NCI-H1105 (cell line): ENCODE measurements at places on chromosomes 1 and 21.

GRCh38 chr1:1307261-1307922 lies 338 bp downstream of the ACAP3 start:
- no peak for DNase-seq

- no peak for DNase-seq
Observed at GRCh38 chr1:198165927-198166647, 9.3 kb downstream of the NEK7 start.

DNA sequence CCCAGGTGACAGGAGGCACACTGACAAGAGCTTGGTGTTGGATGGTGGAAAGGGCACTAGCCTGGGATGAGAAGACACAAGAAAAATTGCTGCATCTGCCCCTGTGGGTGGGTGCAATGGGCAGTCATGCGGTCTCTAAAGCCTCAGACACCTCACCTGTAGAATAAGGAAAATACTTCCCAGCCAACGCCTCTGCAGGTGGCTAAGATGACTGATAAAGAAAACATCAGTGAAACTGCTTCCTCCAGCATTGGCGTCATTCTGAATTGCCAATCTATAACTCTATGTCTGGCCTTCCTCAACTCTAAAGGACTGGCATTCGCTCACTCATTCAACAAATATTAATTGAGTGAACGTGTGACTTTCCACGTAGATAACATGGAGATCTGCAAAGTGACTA lies 100.4 kb upstream of the F3 start:
- DNase-seq, result no peak

DNA sequence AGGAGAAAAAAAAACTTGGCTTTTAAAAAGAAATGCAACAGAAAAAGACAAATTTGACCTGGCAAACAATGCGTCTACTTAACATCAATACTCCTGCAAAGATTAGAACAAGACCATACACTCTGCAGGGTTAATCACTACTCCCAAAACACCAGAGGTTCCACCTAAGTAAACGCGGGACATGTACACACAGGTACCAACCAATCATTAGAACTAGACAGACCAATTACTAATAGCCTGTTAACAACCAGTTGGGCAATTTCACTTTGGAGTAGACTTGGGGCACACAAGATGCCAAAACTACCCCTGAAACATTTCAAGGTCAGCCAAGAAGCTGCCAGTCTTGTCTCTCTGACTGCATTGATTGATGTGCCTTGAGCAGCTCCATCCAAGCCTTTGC lies 125.8 kb downstream of the RRAGC start:
- no peak for DNase-seq

DNA sequence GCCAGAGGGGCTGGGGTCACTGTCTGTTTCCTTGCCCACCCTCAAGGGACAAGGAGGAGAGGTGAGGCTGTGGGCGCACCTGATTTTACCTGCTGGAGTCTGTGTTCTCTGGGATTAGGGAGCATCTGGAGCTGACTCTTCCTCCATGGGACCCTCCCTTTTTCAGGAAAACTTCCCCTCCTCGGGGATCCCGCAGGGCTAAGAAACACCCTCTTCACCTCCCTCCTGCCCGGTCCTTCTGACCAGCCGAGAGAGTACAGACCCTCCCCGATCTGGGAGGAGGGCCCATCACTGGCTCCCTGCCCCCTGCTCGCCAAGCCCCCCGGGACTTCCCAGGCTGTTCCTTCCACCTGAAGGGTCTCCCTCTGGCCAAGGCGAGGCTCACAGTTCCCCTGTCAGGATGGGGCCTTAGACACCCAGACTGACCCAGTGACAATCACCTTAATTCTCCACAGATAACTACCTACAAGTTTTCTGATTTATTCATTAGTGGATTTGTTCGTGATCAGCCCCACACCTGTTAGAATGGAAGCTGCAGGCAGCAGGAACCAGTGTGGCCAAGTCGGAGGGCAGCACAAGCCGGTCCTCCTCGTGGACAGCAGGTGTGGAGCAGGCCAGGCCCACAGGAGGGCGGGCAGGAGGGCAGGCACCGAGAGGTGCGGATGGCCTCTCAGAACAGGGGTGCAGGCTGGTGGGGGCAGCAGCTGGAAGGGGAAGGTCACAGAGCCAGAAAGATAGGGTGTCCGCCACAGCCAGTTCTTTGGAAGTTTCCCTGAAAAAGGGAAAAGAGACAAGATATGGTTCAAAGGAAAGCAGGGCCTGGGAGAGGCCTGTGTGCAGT lies 15.9 kb upstream of the SAMD11 start:
- no peak for DNase-seq

GRCh38 chr1:86504895-86505563 lies 36.3 kb downstream of the CLCA1 start:
- no peak for DNase-seq

GRCh38 chr21:36976882-36977651 lies 10.6 kb upstream of the HLCS start:
- DNase-seq, result no peak

GRCh38 chr1:153428073-153428638 lies 11.8 kb downstream of the S100A7A start:
- DNase-seq, result no peak

DNA sequence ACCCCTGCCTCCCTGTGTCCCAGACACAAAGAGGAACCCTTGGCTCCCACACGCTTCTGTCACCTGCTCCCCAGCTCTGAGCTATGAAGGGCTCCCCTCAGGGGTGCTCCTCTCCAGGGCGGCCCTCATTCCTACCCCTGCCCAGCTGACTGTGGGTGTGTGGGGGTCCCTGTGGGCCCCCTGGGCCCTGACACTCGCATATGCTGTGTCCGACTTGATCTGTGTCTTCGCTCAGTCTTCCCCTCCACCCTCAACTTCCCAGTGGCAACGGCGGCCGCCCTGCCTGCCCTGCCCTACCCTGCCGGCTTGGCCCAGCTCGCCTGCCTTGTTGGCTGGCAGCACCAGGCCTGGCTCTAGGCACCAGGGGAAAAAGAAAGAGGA lies 1.2 kb downstream of the KCNQ4 start:
- DNase-seq, result no peak

DNA sequence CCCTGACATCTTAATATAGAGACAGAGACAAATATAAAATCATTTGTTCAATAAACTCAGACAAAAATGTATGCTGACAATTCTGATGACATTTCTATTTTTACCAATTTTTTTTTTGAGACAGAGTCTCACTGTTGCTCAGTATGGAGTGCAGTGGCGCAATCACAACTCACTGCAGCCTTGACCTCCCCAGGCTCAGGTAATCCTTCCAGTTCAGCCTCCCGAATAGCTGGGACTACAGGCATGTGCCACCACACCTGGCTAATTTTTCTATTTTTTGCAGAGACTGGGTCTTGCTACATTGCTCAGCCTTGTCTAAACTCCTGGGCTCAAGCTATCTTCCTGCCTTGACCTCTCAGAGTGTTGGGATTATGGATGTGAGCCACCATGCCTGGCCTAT lies 13.6 kb upstream of the SIKE1 start:
- DNase-seq, result no peak

DNA sequence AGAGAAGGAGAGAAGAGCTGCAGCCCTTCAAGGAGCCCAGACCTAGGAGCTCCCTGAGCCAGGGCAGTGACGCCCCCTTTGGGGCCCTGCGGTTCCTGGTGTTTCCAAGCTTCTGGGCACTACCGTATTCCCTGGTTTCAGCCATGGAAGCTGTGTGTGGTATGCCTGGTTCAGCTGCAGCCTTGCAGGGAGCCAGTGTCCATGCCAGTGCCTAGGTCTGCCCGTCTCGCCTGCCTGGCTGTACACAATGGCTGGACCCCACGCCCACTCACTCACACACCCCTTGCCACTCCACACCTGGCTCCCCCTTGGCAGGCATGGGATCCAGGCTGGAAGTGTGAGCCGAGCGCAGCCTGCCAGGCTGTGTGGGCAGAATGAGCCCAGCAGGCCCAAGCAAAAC lies 87.7 kb downstream of the ADARB1 start:
- DNase-seq, result no peak

- no peak for DNase-seq
Observed at GRCh38 chr1:170604065-170604464, 59.9 kb upstream of the PRRX1 start.

DNA sequence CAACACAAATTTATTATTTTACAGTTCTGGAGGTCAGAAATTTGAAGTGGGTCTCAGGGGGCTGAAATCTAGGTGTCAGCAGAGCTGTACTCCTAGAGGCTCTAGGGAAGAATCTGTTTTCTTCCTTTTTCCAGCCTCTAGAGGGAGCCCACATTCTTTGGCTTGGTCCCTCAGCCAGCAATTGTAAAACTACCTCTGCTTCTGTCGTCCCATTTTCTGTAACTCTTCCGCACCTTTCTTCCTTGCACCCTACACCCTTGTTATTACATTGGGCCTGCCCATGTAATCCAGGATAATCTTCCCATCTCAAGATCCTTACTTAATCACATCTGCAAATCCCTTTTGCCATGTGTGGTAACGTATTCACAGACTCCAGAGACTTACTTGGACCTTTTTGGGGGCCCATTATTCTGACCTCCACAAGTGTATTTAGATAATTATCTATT lies 24.8 kb upstream of the THEM4 start:
- DNase-seq, result peak; percentile 46

- no peak for DNase-seq
Observed at GRCh38 chr1:64183395-64184002, 19.9 kb upstream of the UBE2U start.

DNA sequence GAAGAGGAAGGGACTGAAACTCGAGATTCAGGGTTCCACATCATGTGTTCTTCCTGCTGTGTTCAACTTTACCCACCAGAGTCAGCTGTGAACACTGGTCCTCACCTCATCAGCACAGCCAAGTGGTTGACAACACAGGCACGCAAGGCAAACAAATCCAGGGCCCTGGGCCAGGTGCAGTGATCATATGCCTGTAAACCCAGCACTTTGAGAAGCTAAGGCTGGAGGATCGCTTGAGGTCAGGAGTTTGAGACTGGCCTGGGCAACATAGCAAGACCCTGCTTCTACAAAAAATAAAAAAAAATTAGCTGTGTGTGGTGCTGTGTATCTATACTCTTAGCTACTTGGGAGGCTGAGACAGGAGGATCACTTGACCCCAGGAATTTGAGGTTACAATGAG lies 8.4 kb upstream of the XKR8 start:
- DNase-seq, result no peak

DNA sequence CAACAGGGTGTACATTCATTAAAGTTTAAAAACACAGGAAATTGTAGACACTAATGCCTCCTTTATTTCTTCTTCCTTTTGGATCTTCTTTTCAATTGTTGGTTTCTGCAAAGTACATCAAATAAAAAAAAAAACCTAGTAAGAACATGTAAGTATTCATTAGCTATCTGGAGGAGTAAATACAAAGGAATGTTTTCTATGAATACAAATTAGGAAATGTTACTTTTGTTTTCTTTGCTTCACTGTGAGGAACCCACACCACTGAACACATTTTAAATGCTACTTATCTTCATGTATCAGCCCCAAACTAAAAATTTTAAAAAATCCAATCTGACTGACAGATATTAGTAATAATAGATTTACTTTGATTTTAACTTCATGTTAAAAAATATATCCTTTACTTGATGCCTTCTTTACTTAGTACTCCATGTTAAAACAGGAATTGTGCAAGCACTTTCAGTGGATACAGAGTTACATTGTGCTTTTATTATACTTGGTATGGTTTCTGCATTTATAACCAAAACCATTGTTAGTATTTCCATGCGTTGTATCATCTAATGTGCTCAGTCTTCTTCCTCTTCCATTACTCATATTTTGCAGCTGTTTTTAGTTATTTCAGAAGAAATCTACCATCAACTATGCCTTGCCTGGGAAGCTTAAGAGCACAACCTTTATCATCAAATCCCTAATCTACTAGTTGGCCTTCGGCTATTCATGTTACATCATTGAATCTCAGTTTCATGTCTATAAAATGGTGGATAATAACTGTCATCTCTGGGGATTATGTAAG lies 236.9 kb upstream of the DPYD start:
- DNase-seq, result no peak

DNA sequence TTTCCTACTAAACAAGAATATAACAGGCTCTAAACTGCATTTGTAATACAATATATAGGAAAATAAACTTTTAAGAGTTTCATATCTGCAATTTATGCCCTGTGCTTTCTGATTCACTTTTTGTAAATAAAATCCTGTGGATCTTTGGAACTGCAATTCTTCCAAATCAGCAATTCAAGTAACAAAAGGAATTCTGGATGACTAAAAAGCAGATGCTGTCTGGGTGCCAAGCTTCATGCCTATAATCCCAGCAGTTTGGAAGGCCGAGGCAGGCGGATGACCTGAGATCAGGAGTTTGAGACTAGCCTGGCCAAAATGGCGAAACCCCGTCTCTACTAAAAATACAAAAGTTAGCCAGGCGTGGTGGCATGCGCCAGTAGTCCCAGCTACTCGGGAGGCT lies 6.3 kb downstream of the NME7 start:
- DNase-seq, result no peak

GRCh38 chr1:154982341-154982740 lies 803 bp upstream of the FLAD1 start:
- DNase-seq, result no peak

- DNase-seq, result no peak
Observed at GRCh38 chr1:245092638-245092976, 62.2 kb upstream of the KIF26B start.

DNA sequence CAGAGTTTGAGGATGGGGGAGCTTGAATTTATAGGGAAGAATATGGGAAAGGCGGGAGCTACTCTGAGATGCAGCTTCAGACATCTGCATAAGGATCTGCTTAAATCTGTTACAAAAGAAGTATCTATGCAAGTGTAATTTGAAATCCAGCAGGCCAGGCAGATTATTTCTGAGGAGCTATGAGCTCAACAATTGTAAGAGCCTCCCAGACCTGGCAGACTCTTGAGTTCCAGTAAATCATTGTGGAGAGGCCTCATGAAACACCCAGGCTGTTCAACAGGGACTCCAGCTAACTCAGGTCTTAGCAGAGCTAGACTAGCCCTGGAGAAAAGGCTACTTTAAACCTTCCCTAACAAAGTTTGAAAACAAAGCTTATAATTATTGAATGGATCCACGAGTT lies 647.5 kb upstream of the CHRM3 start:
- DNase-seq, result no peak

DNA sequence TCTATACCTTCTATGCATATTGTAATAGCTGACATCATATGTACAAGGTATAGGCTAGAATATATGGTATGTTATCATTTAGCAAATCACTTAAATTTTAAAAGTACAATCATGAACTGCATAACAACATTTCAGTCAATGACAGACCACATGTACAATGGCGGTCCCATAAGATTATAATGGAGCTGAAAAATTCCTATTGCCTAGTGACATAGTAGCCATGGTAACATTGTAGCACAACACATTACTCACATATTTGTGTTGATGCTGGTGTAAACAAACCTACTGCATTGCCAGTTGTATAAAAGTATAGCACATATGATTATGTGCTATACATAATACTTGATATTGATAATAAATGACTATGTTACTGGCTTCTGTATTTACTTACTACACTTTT lies 8.9 kb downstream of the RAB3B start:
- DNase-seq, result no peak

DNA sequence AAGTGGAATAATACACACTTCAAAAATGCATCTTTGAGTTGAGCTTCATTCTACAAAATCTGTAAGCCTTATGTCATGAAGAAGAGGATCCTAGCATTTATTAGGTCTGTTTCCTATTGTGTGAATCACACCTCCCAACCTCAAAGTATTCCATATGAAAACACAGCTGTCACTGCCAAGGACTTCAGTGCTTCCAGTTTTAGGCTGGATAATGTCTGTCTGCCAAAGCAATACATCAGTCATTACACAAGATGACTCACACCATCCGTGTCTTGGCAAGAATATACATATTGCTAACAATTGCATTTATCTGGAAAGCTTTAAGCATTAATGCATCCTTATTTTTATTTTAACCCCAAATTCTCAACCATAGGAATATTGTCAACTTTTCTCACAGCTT lies 125.7 kb upstream of the TMPRSS15 start:
- peak; percentile 48 for DNase-seq

GRCh38 chr1:160009081-160009480 lies 22.7 kb downstream of the PIGM start:
- no peak for DNase-seq
